ENCODE measurements at places on chromosomes 6 and 20.

- no peak for DNase-seq
Observed at GRCh38 chr6:53737746-53738145, 57.1 kb upstream of the LRRC1 start.

- DNase-seq, result no peak
Observed at GRCh38 chr20:39016506-39016905, 54.4 kb downstream of the DHX35 start.

DNA sequence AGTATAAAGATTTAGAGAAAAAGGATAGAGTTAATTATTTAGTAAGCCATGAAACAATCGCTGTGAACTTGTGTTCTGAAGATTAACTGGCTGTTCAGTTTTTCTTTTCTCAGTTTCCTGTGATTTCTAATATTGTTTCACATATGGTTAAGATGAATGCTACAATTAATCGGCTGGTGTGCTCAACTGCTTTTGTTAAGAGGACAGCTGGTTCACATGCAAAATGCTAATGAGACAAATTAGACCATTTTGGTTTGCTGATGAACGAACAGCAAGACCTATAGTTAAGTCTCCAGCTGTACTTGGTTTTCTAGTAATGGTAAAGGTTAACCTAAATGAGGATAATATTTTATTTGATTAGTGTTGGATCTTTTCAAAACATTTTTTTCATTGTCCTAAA lies 10.8 kb upstream of the NHSL1 start:
- no peak for DNase-seq

GRCh38 chr6:106167096-106167814 lies 81.1 kb downstream of the PRDM1 start:
- no peak for DNase-seq

DNA sequence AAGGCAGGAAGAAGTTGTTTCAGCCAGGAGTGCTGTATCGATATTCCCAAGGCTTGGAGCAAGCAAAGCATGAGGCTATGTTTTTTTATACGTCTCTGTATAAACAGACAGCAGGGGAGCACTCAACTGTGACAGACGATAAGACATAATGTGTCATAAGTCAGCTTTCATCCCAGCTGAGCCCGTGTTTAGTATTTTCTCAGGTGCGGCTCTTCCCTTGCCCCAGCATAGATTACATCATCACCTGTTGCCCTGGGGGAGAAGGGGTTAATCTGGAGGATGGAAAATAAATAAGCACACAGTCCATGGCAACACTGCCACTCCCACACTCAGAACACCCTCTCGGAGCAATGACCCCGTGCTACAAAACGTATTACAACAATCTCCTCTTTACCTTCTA lies 22.1 kb upstream of the KCNK5 start:
- DNase-seq, result no peak
